ENCODE measurements at places on chromosomes 2 and 18.

- peak; percentile 67 for DNase-seq
Measured at GRCh38 chr2:112685271-112685884, 35.4 kb upstream of the NT5DC4 start.

GRCh38 chr2:32553829-32554432 is 73.9 kb upstream of the TTC27 start:
- DNase-seq: peak; percentile 71

DNA sequence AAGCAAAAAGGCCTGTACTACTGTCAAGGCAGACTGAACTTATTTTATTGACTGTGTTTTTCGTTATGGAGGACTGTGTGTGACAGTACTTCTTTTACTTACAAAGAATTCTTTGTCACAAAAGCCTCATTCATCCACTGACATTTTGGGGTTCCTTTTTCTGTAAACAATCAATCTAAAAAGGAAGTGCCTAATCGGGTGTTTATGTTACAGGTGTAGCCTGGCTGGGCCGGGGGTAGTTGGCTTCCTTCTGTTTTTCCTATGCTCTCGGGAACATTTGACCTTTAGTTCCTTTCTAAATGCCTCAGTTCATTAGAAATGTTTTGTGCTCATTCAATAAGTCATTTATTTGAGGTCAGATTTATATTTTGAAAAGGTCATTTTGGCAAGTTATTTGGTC is 8.3 kb downstream of the ZCCHC2 start:
- no peak for DNase-seq

- DNase-seq: no peak
Measured at GRCh38 chr2:7588295-7588694, 671.1 kb downstream of the RNF144A start.

- DNase-seq: no peak
Measured at GRCh38 chr2:133421516-133422324, 146.5 kb downstream of the NCKAP5 start.

DNA sequence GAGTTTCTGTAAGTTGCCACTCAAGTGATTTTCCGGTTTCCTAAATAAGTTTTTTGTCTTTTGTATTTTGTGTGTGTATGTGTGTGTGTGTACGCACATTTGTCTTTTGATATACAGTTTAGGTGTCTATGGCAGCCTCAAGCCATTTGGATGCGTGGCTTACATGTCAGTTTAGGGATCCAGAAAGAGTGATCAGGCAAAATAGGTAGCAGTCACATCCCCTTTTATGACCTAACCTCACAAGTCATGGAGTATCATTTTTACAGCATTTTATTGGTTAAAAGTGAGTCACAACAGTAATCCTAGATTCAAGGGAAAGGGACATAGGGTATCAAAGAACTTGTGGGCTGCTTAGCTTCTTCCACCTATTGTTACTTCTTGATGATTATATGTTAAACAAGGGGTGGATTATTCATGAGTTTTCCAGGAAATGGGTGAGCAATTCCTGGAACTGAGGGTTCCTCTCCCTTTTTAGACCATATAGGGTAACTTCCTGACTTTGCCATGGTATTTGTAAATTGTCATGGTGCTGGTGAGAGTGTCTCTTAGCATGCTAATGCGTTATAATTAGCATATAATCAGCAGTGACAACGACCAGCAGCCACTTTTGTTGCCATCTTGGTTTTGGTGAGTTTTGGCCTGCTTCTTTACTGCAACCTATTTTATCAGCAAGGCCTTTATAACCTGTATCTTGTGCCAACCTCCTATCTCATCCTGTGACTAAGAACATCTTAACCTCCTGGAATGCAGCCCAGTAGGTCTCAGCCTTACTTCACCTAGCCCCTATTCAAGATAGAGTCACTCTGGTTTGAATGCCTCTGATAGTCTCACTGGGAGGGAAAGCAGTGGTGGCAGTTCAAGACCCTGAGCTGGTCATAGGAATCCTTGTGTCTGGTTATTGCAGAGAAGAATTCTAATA is 8.6 kb upstream of the SOCS6 start:
- DNase-seq: peak; percentile 95

GRCh38 chr18:59959073-59959472 is 59.3 kb downstream of the PMAIP1 start:
- DNase-seq: peak; percentile 47

GRCh38 chr2:240346753-240347372 is 88.6 kb upstream of the GPC1 start:
- no peak for DNase-seq

DNA sequence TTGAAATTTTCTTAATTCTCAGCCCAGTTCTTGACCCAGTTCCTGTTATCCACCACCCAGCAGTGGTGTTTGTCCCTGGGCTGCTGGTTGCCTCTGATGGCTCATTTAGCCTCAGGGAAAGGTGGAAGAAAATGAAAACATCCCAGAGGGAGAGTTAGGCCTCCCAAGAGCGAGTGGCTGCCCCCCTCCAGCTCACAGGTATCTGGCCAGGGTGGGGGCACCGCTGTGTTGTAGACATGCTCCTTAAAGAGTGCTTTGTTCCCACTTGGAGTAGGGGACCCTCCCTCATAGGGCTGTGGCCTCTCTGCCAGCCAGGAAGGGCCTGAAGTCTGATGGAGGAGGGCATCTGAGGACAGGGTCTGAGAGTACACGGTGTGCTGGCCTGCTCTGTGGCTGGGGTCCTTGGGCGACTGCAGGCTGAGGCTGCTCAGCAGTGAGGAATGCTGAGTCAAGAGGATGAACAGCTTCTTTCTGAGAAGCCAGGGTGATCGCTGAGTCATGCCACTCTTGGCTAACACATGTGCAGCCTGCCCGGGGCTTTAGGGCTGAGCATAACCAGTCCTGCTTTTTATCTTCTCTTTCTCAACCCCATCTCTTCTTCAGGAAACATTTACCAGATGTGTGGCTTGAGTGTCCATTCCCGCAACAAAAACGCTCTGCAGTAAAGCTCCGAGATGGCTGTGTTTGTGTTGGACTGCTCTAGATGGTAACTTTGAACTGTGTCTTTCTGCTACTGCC is 72.3 kb downstream of the IL1R2 start:
- peak; percentile 95 for DNase-seq

DNA sequence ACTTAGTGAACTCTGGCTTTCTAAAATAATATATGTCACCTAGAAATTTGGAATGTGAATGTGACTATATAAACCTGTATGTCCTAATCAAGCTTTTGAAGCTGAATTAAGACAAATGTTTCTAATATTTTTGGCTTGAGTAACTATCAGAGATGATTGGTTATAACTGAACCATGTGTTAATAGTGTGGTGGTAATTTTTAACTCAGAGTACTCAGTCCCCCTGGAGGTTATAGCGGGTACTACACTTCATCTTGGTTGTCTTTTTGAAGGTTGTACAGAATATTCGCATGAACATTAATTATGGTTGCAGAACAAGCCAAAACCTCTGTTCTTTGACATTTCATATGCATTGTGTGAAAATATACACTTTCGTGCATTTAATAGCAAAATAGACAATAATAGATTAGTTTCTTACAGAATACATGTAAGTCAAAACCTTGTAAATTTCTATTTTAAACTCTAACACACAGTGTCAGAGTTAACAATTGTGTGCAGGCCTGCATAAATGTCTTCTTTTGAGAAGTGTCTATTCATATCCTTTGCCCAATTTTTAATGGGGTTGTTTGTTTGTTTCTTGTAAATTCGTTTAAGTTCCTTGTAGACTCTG is 86.0 kb downstream of the OSBPL6 start:
- DNase-seq: peak; percentile 82

DNA sequence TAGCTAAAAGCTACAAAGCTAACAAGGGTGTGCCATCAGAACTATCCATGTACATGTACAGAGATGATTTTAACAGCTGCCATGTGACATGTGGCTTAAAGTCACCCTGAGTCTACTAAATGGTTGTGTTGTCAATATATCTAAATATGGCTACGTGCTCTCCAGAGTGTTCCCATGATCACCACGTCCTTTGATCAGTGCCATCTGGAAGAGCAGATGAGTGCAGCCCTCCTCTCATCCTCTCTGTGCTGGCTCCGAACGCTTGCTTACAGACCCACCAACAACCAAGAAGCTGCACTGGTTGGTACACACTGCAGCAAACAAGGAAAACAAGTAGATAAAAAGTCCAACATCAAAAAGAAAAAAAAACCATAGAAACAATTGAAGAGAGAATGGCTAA is 88.6 kb upstream of the NARS1 start:
- no peak for DNase-seq

DNA sequence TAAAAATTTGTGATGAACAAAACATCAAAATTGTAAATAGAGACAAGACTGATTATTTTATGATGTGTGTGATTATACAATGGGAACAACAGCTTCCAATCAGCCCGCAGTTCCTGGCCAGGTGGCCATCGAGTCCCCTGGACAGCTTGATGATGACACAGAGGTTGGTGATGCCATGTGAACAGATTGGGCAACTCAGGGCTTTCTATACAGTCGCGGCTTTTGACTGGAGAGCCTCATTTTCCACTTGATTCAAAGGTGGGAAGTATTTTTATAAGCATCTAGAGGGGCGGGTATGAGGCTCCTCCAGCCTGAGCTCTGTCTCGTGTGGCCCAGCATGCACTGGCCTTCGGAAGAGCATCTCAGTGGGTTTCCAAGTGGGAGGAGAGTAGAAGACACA is 14.9 kb upstream of the HPCAL1 start:
- DNase-seq: no peak

DNA sequence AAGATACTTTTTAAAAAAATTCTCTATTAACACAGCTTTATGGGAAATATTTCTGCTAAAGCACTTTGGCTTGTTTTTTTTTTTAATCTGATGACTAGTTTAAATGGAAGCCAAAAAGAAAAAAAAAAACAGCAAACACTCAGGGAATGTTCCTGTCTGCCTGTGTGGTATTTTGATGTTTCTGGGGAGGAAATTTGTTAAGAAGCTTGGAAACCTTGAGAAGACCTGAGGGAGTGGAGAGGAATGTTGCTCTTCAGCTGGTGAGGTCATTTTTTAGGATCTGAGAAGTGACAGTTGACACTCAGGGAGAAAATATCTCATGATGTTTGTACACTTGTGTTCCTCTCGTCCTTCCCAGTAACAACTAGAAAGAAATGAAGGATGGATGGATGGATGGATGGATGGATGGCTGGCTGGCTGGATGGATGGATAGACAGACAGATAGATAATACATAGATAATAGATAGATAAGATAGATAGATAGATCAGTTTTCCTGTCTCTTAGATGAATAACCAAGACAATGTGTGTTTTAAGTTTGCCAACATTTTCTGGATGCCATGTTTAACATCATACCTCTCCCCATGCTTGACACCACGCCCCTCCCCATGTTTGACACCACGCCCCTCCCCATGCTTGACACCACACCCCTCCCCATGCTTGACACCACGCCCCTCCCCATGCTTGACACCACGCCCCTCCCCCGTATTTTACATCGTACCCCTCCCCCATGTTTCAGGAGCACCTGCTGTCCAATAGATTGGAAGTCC is 84.8 kb downstream of the CTIF start:
- no peak for DNase-seq

DNA sequence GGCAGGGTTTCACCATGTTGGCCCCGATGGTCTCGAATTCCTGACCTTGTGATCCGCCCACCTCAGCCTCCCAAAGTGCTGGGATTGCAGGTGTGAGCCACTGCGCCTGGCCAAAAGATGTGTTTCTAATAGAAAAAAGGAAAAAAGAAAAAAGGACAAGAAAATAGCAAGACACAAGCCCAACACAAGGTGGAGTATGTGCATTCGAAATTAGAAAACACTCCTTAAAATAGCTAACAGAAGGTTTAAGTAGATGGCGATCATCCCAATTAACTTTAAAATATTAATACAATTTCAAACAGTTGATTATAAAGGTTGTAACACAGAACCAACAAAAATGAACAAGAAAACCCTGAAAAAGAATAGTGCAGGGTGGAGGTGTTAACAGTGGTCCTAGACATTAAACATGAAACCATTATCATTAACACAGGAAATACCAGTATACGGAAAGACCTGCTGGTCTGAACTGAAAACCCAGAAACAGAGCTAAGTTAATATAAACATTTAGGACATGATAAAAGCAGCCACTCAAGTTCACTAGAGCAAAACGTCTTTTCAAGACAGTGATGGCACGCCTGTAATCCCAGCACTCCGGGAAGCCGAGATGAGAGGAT is 57.9 kb downstream of the HDLBP start:
- no peak for DNase-seq

DNA sequence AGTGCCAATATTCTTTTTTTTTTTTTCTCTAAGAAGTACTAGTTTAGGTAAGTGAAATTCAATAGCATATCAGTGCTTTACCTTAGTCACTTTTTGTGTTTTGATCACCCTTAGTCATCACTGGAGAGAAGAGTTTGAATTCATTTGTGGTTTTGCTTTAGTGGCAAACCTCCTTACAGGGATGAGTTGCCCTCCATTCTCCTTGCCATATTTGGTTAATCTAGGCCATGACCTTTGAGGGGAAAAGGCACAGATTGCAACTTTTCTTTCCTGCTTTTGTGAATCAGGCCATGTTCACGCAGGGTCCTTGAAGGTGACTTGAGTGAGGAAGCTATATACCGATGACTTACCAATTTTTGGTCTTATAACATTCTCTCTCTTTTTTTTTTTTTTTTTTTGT is 34.4 kb downstream of the PLEKHA3 start:
- DNase-seq: no peak

- no peak for DNase-seq
Measured at GRCh38 chr2:12980817-12981216, 264.1 kb downstream of the TRIB2 start.

GRCh38 chr2:238965371-238966071 is 117.6 kb downstream of the TWIST2 start:
- DNase-seq: no peak

GRCh38 chr2:29632018-29632417 is 289.4 kb downstream of the ALK start:
- DNase-seq: no peak

DNA sequence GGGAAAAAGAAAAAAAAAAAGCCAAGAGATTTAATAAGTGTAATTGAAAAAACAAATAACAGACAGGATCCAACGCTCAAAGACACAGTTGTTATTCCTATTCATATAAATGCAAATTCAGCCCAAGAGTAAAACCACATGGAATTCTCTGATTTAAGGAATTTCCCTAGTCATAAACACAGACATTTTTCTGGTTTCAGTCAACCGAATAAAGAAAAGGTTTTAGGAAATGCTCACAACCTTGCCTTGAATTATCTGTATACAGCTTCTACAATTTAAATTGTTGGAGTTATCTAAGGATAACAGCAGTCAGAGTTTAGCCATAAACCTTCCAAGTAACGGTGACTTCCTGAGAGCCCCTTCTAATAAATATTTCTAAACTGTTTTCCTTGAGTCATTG is 122.7 kb downstream of the VWC2L start:
- no peak for DNase-seq

Data from hematopoietic multipotent progenitor cell treated with erythropoietin and hydrocortisone succinate and interleukin-3 and kit ligand, for 8 days (in vitro differentiated cells).